ENCODE measurements at places on chromosomes 16 and 17. TPM values are rescaled to one million over a fixed set of nuclear protein-coding genes. Genes with fewer than 3 reads are reported as not detected.

DNA sequence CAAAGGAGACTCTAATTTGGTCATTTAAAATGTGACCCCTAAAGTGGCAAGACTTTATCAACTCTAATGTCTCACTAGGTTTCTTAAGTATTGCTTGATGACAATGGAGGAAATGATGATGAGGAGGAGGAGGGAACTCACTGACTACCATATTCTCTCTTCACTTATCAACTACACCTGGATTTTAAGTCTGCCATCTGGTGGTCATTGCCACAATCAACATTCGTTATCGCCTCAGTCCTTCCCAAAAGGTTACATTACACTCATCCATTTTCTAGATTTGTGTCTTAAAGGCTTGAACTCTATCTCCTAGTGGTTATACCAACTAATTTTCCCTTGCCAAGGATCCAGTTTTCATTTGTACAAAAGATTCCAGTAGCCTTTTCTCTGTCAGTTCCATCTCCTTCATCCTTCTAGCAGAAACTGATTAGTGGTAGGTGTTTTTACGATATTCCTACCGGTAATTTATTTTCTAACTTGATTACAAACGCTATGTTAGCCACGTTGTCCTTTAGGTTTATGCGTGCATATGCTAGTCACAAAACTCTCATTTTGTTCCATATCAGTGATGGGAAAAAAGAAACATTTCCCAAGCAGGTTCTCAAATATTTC, 114.6 kb upstream of the NOG start:
- no peaks in the 10 kb centered on the region for H3K36me3 ChIP-seq
- no peak overlapping the region for H3K27ac ChIP-seq
- DNase-seq, result peak; percentile 66
- peaks cover 49% of the 10 kb centered on the region for H3K27me3 ChIP-seq
- H3K4me3 ChIP-seq, result no peak overlapping the region
- H3K4me1 ChIP-seq, result no peaks in the 10 kb centered on the region

- DNase-seq, result no peak
- H3K4me1 ChIP-seq, result no peaks in the 10 kb centered on the region
- no peaks in the 10 kb centered on the region for H3K27me3 ChIP-seq
- no peak overlapping the region for H3K27ac ChIP-seq
These were observed 10.4 kb downstream of the KCNH6 start for GRCh38 chr17:63533433-63534077.

- H3K4me1 ChIP-seq, result no peaks in the 10 kb centered on the region
- DNase-seq, result no peak
- no peak overlapping the region for H3K4me3 ChIP-seq
- H3K27me3 ChIP-seq, result no peaks in the 10 kb centered on the region
- no peak overlapping the region for H3K27ac ChIP-seq
- H3K36me3 ChIP-seq, result no peaks in the 10 kb centered on the region
These were observed 167.1 kb upstream of the KIF2B start for GRCh38 chr17:53655591-53655990.

Gene NPIPA8
- total RNA-seq, result not detected

Gene CCL1
- total RNA-seq, result not detected

Data from PC-3 (cell line).